ENCODE measurements at places on chromosomes 13 and 19.

GRCh38 chr19:8089664-8090601, 37.4 kb downstream of the CCL25 start:
- no peak for DNase-seq

GRCh38 chr13:41802043-41802683, 158.7 kb downstream of the VWA8 start:
- DNase-seq: no peak

GRCh38 chr19:39480337-39481228, at the start of gene TIMM50:
Gene TIMM50, plus strand, starts transcription at chr19:39480838. Its CDS starts 16 bp downstream, at chr19:39480854.
- peak; percentile 93 for DNase-seq

DNA sequence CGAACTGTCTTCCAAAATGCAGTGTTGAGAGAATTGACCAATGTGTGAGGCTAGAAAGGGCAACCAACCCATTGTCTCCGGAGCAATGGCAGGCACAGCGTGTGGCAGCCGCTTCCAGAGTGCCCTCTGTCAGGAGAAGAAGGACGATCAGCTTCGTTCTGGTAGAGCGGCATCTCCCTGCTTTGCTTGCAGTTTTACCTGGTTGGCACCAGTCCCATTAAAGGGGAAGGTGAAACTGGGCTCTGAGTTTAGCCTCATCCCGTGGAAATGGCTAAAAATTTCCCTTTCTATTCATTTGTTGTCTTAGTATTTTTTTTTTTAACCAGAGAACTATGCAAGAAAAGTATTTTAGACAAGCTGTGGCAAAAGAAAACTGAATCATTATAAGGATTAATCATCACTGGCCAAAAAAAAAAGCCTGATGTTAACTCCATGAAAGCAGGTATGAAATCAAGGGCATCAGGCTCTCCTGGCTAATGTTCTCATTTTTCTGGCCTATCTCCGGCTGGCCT, 81.5 kb upstream of the SLC7A1 start:
- DNase-seq: no peak

DNA sequence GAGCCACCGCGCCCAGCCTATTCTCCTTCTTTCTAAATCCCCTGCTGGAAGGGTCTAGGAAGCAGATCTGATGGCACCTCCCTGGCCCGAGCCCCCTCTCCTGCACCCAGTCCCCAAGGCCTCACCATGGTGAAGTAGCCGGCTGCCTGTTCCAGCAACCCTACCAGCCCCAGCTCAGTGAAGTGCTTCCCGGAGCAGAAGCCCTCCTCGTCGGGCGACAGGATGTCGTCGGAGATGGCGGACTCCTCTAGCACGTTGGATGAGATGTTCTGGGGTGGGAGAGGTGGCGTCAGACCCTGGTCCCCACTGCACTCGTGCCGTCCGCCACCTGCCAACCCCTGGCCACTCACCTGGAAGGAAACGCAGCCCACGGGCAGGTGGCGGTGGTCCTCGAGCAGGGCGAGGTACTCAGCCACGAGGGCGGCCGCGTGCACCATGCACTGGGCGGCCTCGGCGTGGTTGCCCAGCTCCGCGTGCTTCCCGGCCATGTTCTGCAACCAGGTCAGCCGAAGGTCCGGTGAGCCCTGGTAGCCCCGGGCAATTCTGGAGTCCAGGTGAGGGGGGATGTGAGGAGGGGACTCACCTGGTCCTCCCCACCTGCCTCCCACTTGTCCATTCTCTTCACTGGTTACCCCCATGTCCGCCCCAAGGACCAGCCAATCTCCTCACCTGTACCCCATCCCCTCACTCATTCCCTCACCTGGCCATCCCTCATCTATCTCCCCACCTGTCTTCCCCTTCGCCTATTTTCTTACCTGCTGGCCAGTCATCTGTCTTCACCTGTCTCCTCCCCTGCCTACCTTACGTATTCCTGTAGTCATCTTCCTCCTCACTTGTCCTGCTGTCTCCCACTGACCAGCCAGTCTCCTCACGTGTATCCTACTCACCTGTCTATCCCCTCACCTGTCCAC, 11.5 kb upstream of the KANK2 start:
- no peak for DNase-seq

DNA sequence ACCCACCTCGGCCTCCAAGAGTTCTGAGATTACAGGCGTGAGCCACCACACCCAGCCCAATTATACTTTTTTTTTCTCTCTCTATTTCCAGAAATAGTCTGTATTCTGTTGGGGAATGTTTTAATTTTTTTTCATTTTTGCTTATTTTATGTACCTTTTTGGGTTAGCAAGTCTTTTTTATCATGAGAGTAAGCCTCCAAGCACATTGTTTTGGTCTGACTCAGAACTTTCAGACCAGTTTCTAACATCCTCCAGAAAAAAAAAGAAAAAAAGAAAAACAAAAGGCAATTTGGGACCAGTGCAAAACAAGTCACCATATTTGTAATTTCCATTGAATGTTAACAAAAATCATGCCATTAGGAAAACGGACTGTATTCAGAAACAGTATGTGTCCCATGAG, 1465.5 kb downstream of the SLITRK5 start:
- no peak for DNase-seq

- DNase-seq: no peak
Measured at GRCh38 chr13:46332772-46333171, 54.3 kb downstream of the RUBCNL start.

Data from DMS 273 treated with DMSO at 0.1 percent for 48 hours (cell line).